ENCODE measurements at places on chromosomes 11 and 22. TPM values are rescaled to one million over a fixed set of nuclear protein-coding genes. Genes with fewer than 3 reads are reported as not detected.

DNA sequence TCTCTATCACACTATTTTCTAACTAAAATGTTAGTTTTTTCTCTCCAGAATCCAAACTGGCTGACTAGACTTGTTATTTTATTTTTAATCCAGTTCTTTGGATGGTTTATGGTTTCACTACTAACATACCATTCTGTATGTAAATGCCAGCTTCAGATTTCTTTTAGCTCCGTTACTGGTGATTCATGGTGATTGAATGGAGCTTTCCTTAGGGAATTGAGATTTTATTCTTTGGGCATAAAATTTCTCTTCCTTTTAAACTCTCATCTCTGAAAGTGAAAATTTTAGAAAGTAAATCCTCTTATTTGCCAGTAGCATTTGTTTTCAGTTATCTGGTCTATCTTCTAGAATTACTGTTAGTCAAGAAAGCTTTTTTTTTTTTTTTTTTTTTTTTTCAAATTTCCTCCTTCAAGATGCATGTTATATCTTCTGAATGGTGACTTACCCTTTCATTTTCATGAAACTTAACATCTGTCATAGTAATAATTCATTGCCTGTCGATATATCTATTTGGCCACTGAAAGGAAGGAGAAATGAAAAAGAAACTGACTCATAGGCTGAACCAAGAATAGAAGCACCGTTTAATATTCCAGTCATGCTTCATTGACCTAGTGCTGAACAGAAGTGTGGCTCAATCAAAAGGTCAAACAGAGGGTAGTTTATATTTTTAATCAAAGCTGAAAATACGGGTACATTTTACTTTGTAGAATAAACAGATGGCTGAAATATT is 6.4 kb downstream of the ENDOD1 start:
- DNase-seq, result no peak

DNA sequence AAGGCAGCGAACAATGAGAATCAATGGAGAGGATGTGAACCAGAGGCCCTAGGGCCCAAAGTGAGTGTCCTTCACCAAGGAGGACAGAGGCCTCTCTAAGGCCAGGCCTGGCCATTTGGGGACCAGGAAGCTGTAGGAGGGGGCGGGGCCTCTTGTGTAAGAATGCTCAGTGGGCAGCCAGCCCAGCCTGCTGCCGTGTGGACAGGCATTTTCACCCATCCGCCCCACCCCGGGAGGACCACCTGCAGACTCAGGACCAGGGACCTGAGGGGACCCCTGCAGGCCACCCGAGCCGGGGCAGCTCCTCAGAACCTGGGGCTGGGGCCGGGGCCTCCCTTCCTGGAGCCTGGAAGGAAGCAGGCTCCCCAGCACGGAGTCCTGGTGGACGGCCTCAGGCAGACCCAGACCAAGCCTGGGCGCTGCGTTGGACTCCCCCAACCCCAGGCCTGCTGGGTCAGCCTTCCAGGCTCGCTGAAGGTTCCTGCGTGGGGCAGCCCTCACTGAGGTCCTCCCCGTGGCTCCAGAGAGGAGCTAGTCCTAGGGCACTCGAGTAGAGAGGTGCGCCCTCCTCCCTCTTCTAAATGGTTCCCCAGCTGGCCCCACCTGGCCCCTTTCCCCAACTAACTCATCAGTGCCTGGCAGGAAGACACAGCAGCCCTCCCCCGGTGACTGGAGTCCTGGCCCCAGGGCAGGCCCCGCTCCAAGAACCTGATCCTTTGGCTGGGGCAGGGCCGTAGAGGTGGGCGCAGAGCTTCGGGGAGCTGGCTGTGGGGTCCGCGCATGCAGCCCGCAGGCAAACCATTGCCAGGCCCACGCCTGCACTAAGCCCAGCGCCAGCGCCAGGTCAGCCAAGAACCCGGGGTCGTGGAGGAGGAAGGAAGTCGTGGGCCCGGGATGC is 1.5 kb upstream of the TRABD start:
- peak; percentile 89 for DNase-seq

DNA sequence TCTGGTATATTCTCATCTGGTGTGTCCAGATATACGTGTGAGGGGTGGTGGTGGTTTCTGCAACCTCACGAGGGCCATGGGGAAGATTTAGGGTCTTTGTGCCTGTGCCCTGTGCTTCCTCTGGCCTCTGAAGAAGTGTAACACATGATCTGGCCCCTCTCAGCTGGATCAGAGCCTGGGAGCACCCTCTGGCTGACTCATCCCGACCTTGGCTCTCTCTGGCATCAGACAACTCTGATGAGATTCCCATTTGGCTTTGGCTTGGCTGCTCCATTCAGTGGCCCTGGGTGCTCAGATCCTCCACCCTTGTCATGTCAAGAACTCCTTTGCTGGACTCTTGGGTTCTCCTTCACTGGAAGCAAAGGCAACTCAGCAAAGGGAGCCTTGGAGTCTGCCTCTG is 45.2 kb downstream of the RASSF10 start:
- DNase-seq, result no peak

DNA sequence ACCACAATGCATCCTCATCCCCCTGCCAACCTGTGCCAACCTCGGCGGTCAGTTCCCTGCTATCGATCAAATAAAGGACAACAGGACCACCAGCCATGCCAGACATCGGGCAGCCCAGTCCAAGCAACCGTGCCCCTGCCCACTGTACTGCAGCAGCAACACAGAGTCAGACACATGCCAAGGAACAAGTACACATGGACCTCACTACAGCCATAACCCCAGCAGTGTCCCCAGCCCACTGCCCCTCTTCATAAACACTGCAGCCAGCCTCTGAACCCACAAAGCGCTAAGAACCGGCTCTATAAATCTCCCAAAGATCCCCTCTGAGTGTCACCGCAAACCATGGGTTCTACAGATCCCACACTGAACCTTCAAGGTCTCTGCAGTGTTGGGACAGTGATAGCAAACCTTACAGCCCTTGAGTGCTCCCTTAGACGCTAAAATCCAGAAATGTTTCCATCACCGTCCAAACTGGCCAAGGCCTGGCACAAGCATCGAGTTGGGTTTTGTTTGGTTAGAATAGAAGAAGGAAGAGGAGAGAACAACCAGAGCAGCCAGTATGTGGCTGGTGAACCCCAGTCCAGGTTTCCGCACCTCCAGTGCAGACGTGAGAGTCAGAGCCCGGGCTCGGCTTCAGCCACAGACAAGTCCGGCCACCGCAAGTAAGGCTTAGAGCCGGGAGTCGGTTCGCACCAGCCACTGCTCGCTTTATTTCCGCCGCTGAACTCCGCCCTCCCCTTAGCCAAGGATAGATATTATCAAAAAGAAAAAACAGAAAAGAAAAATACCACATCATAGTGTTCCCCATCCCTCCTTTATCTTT is 7.9 kb downstream of the PAX6 start:
- no peak for DNase-seq

- no peak for DNase-seq
Measured at GRCh38 chr11:66973956-66974580, 1.0 kb upstream of the C11orf86 start.

- DNase-seq, result peak; percentile 43
Measured at GRCh38 chr22:29503811-29504372, 23.9 kb downstream of the NEFH start.

Gene SCGB1A1
- total RNA-seq, result not detected

Data from left ventricle myocardium superior (tissue), 1 donor.